ENCODE measurements at places on chromosomes 3 and 15. TPM values are rescaled to one million over a fixed set of nuclear protein-coding genes. Genes with fewer than 3 reads are reported as not detected.

GRCh38 chr3:38650248-38650951, 913 bp upstream of the SCN5A start:
- no peak for DNase-seq

DNA sequence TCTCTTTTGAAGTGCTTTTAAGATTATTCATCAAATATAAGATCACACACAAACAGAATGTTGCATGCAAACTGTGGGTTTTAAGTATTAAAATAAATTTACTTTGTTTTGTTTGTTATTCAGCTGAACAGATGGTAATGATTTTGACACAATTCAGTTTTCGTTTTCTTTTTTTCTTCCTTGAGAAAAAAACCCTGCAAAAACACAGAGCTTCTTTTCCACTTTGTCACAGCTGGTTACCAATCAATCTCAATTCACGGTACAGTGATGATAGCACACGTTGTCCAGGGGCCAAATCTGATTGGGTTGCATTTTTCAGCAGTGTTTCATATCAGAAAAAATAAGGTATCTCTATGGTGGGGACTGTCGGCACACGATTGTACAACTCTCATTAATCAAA, 473.6 kb downstream of the ROBO2 start:
- no peak for DNase-seq

DNA sequence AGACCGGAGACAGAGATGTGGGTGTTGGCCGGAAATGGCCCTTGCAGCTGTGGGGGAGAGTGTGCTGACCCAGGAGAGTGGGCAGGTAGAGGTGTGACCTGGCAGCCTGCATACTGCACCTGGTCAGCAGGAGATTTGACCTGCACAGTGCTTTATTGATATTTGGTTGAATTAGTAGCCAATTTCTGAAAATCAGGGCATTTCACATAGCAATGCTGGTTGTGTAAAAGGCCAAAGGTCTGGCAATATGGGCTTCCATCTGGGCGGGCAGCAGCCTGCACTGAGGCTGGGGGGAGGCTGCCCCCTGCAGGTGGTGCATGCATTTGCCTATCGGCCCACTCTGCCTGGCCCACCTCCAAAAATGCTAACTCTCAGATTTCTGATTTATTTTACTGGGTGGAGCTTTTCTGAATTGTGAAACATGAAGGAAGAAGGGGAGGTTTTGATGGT, 9.4 kb upstream of the MGLL start:
- DNase-seq = no peak

PLXND1 gene
- 25.3 TPM for total RNA-seq

DNA sequence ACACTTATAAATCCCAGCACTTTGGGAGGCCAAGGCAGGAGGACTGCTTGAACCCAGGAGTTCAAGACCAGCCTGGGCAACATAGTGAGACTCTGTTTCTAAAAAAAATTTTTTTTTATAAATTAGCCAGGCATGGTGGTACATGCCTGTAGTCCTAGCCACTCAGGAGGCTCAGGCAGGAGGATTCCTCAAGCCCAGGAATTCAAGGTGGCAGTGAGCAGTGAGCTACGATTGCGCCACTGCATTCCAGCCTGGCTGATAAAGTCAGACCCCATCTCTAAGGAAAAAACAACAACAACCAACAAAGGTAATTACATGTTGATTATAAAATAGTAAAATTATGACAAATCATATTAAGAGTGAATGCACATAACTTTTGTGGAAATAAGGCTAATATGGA, 40.9 kb downstream of the MCCC1 start:
- DNase-seq = no peak

DNA sequence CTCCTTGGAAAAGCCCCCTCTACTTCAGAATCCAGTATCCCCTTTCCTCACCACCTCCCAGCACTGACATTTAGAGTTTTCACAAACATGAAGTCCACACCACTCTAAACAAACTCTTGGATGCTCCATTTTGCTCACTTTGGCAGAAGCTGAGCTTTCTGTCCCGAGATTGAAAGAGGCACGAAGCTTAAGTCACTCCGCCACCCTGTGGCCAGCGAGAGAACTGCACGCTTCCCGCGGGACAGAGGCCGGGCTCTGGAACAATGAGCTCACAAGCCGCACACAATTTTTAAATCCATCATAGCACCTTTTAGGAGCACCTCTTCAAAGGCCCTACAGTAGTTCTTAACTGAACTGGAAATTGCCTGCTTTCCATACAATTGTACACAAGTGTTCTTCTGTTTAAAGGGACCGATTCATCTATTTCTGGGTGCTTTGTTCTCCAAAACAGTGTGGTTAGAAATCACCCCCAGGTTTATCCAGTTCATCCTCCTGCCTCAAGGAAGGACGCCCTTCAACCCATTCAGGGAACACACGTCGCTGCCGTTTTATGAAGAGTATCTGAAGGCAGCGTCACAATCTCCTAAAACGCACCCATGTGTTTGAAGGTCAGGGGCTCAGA, 226.1 kb downstream of the VPS13C start:
- DNase-seq = peak; percentile 34

Data from HepG2 (cell line).